NCI-H2171 treated with DMSO at 0.1 percent for 48 hours (cell line): ENCODE measurements at places on chromosomes 2 and 18.

DNA sequence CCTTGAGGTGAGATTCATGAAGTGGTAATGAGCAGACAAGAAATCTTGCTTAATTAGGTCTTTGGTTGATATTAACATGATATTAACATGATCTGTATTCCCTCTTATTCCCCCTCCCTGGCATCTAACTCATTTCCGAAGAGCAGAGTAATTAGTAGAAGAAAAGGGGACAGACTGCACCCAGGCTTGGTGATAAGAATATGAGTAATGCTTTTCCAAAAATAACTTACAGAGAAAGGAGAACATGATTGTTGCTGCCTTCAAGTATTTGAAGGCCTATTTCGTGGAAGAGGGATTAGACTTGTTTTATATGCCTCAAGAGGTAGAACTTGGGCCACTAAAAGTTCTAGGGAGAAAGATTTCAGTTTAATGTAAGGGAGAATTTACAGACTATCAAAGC lies 130.6 kb upstream of the ATP5MC3 start:
- no peak for DNase-seq

- DNase-seq, result no peak
These were observed 969.7 kb downstream of the DCDC2C start for GRCh38 chr2:4673025-4673489.

DNA sequence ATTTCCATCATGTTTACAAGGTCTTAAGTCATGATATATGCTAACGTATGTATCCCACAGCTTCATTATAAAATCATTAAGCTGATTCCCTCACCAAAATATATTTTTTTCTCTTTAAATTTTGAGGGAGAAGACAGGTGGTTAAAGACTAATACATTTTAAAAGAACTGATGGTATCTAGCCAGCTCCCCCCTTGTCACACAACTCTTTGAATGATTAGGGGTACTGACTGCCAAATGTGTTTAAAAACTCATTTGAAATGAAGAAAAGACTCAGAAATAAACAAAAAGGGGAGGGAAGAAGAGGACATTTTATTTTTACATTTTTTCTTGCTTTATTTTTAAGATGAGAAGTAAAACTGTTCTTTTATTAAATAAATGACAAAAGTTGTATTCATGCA lies 805.3 kb downstream of the SATB2 start:
- DNase-seq, result no peak

GRCh38 chr2:241852981-241853631 lies 5.6 kb downstream of the PDCD1 start:
- DNase-seq, result no peak

GRCh38 chr2:219433666-219434467 lies 776 bp upstream of the SPEG start:
- peak; percentile 12 for DNase-seq

GRCh38 chr18:71431171-71431570 lies 1113.0 kb downstream of the CBLN2 start:
- DNase-seq, result no peak

DNA sequence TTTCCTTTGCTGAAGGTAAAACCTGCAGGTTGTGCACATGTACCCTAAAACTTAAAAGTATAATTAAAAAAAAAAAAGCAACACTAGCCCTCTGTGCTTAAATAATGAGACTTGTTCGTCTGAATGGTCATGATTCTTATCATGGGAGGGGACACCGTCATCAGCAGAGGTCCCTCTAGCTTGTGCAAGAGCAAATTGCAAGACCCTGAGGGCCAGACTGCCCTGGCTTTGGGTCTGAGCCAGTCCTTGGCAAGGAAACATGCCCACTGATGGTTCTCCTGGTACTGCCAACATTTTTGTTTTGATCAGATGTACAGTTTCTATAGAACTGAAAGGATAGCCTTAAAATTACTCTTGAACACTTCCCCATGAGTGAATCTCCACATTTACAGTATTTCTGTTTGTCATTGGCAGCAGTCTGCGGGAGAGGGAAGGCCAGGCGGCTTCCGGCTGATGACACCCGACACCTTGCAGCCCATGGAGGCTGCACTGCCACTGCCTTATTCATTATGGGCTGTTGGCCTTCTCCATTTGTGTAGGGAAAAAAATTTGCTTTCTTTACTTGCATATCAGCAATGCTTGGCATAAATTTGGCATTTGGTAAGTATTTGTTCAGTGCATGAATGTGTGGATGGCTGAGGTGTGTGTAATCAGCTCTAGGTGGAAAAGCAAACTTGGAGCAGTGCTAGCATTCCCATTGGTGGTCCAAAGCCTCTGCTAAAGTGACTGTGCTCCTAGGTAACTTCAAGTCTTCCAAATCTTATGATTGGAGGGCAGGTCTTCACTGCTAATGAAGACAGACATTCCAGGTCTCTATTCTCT lies 161.6 kb upstream of the ALKAL2 start:
- peak; percentile 71 for DNase-seq

- DNase-seq, result no peak
These were observed 6.8 kb downstream of the SFT2D3 start for GRCh38 chr2:127707890-127708648.

GRCh38 chr2:179654806-179655205 lies 206.6 kb downstream of the ZNF385B start:
- no peak for DNase-seq
